ENCODE measurements at places on chromosomes 1 and 21. TPM values are rescaled to one million over a fixed set of nuclear protein-coding genes. Genes with fewer than 3 reads are reported as not detected.

The ANXA9 gene
- 17.5 TPM for polyA plus RNA-seq

The FALEC gene
- 2.1 TPM for polyA plus RNA-seq

The HFM1 gene
- polyA plus RNA-seq, result 0.18 TPM

The HES2 gene
- 34.2 TPM for polyA plus RNA-seq

The PGLYRP4 gene
- 3.1 TPM for polyA plus RNA-seq

The AUNIP gene
- polyA plus RNA-seq, result 1.1 TPM

The PRDM15 gene
- 2.2 TPM for polyA plus RNA-seq

Measured in esophagus (tissue), 2 donors.